ENCODE measurements at places on chromosomes 1 and 21.

GRCh38 chr1:36925251-36925650, 109.1 kb downstream of the GRIK3 start:
- no peak for DNase-seq

GRCh38 chr1:183277821-183278738, 92.0 kb downstream of the LAMC2 start:
- DNase-seq, result no peak

- DNase-seq, result no peak
These were observed 45.8 kb upstream of the RCC2 start for GRCh38 chr1:17485281-17485680.

DNA sequence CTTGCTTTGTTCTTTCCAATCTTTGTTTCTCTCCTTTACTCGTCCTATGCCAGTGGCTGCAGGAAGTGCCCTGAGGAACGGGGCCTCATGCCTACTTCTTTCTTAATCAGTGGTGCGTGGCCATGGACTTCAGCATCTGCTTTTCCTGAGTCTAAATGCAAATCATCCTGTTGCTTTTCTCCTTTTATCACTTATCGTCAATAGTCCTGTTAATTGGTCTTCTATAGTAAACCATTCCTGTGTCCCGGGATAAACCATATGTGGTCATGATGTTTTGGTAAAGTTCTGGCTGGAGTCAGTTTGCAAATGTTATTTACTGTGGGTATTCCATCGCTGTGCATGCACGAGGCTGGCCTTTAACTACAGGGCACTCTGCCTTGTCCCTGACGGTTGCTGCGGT, 47.5 kb downstream of the AGPAT3 start:
- DNase-seq, result no peak

GRCh38 chr21:43640400-43640799, 18.9 kb downstream of the HSF2BP start:
- no peak for DNase-seq

Data from NCI-H1930 (cell line).